ENCODE measurements at places on chromosomes 4 and X.

GRCh38 chr4:55904576-55904975 is 44.2 kb upstream of the CEP135 start:
- DNase-seq, result no peak

GRCh38 chr4:22884157-22884556 is 191.4 kb downstream of the GBA3 start:
- no peak for DNase-seq

DNA sequence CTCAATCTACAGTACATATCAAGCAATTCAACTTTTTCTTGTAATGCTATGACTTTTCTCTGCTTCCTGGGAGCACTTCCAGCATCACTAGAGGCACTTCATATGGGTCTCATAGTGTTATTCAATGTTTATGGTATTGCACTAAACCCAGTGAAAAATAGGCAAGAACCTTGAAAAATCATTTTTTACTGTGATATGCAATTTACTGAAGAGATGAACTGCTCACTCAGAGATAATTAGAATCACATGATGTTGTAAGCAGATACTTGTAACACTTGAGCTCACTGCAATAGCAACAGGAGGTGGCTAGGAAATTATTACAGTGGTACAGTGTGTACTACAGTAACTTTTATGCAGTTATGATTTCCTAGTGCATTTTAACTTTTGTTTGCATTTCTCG is 93.3 kb downstream of the RASGEF1B start:
- no peak for DNase-seq

DNA sequence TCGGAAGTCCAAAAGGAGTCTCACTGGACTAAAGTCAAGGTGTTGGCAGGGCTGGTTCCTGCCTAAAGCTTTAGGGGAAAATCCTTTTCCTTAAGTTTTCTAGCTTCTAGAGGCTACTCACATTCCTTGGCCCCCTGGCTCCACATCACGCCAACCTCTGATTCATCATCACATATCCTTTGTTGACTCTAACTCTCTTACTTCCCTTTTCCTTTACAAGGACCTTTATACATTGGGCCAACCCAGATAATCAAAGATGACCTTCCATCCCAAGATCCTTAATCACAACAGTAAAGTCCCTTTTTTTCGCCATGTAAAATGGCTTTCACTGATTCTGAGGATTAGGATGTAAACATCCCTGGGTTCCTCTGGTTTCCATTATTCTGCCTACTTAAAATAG is 146.4 kb upstream of the DCAF8L1 start:
- no peak for DNase-seq

GRCh38 chrX:29687687-29688086 is 527.7 kb upstream of the MAGEB2 start:
- no peak for DNase-seq

GRCh38 chr4:37892641-37893040 is 1.8 kb downstream of the TBC1D1 start:
- no peak for DNase-seq

DNA sequence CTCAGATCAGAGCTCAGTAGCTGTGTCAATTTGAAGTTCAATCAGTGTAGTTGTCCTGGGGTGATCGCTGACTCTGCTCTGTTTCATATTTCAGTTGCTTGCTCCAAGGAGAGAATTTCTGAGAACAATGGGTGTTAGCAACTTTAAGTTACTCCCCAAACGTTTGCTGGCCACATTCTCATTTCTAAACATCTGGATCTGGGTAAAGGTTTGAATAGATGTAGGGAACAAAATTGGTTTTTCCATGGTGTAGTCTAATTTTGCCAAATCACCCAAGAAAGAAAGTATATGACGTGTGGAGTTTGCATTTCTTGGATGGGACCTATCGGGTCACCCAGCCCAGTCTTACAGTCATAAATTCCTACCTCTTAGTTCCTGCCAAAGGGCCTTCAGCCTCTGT is 103.7 kb downstream of the AKAP4 start:
- no peak for DNase-seq

DNA sequence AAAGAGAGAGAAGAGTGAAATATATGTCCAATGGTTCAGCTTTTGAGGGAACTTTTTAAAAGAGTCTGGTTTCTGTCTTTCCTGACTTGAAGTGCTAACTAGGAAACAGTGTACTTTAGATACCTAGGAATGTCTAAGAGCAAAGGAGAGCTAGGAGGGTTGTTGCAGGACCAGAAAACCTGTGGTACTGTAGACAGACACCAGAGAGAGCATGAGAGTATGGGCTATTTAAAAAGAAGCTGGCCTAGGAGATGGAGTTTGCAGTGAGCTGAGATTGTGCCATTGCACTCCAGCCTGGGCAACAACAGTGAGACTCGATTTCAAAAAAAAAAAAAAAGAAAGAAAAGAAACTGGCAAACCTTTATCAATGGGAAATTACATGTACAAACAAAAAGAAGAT is 223.9 kb downstream of the FAT4 start:
- DNase-seq, result no peak

DNA sequence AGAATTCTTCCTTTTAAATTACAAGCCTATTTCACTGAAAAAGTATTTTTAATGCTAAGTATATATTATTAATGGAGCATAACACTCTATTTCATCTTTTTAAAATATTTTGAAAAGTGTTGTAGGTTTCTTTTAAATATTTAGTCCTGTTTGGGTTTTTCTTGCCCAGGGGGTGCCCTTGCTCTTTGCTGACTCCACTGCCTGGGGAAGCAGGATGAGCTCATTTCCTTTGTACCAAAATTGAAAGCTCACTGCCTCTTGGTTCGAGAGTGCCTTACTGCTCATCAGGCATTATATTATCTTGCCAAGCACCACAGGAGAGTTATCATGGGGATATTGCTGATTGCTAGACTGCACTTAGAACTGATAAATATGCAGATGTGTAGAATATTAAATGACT is 819.2 kb downstream of the PCDH18 start:
- no peak for DNase-seq

- no peak for DNase-seq
Observed at GRCh38 chr4:46390355-46391058, 579 bp upstream of the GABRA2 start.

DNA sequence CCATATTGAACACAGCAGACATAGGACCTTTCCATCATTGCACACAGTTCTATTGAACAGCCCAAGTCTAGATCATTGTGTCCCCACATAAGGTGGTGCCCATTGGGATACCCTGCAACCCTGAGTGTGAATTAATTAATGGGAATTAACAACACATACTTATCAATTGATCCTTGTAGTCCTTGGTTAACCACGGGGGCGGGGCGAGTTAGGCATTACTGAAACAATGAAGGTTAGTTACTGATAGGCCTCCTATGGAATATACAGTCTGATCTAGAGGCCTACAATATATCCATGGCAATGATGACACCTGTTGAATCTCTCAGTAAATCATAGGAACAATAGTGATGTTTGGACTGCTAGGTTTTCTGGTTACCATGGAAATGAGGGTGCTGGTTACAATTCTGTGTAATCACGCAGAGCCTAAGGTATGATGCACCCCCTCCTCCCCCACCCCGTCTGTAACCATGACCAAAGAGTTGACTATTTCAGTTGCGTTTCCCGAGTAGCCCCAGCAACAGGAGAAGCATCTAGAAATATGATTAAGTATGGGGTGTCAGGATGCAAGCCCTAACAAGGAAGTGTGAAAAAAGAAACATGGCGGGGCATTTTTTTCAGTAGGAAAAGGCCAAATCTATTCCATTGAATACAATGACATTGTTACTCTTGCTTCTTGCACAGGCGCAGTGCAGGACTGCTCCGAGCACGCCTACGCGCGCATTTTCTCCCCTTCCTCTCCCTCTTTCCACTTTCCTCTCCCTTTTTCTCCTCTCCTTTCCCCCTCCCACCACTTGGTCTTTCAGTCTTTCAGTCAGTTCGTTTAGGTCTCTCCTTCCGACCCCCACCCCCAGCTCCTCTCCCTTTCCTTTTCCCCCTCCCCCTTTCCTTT is 677 bp upstream of the NONO start:
- no peak for DNase-seq

- no peak for DNase-seq
Observed at GRCh38 chr4:48654015-48654664, 125.9 kb downstream of the FRYL start.

- DNase-seq, result no peak
Observed at GRCh38 chr4:177444911-177445736, 2.9 kb upstream of the AGA start.

GRCh38 chr4:23135792-23136645 is 443.3 kb downstream of the GBA3 start:
- DNase-seq, result no peak

- DNase-seq, result no peak
Observed at GRCh38 chr4:10762561-10762960, 78.0 kb upstream of the CLNK start.

DNA sequence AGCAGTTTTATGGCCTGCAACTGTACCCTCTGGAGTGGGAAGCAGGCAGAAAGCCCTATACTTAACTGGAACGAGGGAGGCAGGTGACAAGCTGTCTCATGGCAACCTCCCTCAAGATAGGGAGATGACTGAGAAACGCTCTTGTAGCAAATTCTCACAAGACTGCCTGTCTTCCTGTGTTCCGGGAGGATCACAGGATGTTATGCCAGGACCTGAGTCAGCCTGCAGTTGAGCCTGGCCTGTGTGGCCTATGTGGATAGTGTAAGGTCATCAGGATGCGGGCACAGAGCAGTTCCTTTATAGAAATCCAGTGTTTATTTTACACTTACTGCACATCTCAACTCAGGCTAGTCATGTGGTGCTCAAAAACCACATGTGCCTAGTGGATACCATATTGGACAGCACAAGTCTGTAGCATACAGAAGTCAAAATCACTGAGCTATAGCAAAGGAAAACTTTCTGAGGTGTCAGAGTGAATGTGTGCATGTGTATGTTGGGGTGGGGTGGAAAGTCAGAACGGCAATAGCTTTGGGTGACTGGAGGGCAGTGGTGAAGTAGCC is 25.2 kb downstream of the TAF7L start:
- no peak for DNase-seq

DNA sequence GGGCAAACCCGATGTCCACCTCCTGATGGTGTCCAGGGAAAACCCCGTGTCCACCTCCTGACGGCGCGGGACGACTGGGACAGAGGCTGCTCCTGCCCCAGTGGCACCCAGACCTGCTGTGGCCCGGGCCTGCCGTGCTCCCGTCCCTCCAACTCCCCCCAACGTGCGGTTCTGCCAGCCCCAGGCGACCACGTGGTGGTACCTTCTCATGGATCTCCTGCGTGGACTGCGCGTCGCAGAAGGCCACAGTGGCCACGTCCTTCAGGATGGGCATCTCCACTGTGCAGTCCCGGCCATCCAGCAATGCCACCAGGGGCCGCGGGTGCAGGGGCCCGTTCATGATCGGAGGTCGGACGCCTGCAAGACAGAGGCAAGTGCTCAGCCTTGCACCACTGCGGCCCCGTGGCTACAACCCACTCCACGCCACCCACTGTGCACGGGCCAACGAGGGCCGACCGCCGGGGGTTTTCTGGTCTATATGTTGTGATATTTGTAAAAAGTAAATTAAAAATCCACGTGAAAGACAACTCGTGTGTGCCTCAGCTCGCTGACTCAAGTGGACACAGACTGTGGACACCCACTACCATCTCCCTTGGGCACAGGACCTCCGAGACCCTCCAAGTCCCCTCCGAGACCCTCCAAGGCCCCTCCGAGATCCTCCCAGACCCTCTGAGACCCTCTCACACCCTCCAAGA is 10.8 kb downstream of the CTBP1 start:
- no peak for DNase-seq

DNA sequence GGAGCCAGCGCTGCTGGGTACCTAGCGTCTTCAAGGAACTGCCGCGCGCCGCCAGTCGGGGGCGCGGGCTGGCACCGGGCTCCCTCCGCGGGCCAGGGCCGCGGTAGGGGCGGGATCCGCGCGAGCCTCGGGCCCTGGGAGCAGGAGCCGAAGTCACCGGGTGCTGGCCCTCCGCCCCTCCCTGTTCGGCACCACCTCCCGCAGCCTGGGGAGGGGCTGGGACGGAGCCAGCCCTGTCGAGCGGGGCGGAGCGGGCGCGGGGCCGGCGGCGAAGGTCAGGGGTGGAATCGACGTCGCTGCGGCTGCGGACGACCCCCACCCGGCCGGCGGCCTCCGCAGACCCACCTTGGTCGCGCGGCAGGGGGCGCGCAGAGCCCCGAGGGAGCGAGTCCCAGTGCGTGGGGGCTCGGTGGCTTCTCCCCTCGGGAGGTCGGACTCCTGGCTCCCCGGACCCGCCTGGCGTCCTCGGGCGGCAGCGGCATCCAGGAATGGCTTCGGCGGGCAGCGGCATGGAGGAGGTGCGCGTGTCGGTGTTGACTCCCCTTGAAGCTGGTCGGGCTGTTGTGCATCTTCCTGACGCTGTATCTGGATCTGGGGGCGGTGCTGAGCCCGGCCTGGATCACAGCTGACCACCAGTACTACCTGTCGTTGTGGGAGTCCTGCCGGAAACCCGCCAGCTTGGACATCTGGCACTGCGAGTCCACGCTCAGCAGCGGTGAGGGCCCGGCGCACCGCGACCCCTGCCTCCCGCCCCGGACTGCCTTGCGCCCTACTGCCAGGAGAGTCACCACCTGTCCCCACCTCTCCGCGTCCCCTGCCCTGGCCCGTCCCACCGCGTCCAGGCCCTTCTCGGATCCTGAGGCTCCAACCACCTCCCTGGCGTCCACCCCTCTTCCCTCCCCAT is 50.5 kb upstream of the FAM47C start:
- no peak for DNase-seq

DNA sequence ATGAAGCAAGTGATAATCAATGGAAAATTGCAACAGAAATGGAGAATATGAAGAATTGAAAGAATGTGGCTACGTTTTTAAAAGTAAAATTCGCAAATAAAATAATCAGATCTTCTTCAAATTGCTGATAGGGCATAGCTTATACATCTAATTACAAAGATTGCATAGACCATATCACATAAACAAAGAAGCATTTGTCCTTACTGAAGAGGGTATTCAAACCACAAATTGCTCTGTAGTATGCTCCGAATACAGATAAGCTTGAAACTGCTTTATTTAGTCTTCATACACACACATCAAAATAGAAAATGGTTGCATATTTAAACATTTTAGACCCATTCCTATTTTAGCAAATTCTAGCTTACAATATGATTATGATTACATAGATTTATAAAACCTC is 206.7 kb upstream of the SLIT2 start:
- DNase-seq, result no peak

GRCh38 chrX:133330956-133331355 is 84.3 kb downstream of the GPC4 start:
- no peak for DNase-seq

GRCh38 chr4:58070726-58071125 is 960.5 kb upstream of the IGFBP7 start:
- DNase-seq, result no peak

DNA sequence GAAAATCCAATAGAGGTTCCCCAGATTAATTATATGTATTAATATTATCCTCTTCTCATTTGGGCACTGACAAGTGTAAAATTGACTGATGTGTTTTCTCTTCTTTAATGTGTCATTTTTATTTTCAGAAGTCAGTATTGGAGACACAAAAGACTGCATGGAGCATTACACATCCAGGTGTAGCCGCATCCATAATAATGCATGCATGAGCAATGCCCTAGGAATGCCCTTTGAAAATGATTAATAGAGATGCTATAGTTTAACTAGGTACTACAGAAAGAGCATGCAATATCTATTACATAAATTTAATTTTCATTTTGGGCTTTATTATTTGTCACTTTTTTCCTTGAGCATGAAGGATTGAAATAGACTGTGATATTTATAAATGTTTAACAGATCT is 509.9 kb downstream of the SPOCK3 start:
- DNase-seq, result no peak

GRCh38 chrX:25004485-25005032 is 11.2 kb downstream of the ARX start:
- no peak for DNase-seq
